CD8-positive, alpha-beta memory T cell (primary cell): ENCODE measurements at places on chromosomes 6 and 20.

DNA sequence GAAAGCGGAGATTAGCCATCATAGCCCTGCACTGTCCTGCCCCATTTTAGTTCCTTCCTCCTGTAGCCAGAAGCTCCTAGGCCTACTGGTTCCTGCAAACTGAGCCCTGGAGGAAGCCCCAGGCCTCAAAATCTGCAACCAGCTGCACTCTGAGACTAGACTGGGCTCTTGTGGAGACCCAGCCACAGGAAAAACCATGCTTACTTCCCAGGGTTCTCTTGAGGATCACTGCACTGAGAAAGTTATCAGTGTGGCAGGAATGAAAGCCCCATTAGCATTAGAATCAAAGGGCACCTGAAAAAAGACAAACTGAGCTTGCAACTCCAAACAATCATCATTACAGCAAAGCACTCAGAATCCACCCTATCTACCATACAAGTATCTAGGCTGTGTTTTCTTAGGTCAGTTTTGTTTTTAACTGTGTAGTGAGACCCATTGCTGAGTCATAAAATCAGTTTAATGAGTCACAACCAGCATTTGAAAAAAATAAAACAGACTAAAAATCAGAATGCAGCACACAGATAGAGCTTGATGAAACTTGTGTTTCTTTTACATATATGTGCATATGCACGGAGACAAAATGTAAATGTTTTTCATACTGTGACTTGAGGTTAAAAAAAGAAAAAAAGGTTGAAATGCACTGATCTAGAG is 91.0 kb downstream of the UNC5CL start:
- no peaks in the 10 kb centered on the region for H3K4me1 ChIP-seq
- H3K27me3 ChIP-seq, result no peaks in the 10 kb centered on the region
- no peak overlapping the region for H3K27ac ChIP-seq
- H3K4me3 ChIP-seq, result no peak overlapping the region
- no peak for DNase-seq

- DNase-seq, result no peak
- H3K4me3 ChIP-seq, result peak overlapping the region; percentile 80
- H3K27ac ChIP-seq, result peak overlapping the region; percentile 77
- peaks cover 18% of the 10 kb centered on the region for H3K36me3 ChIP-seq
- no peaks in the 10 kb centered on the region for H3K27me3 ChIP-seq
Observed at GRCh38 chr6:30741789-30742315, 635 bp downstream of the FLOT1 start.

GRCh38 chr6:166930354-166930891 is 25.9 kb downstream of the RNASET2 start:
- H3K4me3 ChIP-seq, result no peak overlapping the region
- DNase-seq, result no peak
- H3K27me3 ChIP-seq, result no peaks in the 10 kb centered on the region

DNA sequence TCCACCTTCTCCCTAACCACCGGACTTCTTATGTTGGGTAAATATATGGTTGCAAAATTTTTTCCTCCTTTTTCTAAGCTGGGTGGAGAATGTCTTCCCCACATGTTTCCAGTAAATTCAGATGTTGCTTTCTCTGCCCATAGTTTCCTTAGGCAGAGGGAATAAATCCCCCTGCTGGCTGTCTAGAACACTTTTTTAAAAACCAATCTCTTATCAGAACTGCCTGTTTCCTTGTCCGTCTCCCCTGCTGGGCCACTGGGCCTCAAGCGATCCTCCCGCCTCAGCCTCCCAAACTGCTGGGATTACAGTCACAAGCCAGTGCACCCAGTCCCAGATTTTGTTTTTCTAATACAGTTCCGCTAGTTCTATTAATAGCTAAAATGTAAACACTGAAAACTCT is 9.9 kb upstream of the WFDC2 start:
- no peaks in the 10 kb centered on the region for H3K36me3 ChIP-seq
- H3K4me1 ChIP-seq, result no peaks in the 10 kb centered on the region
- no peak for DNase-seq
- H3K27ac ChIP-seq, result no peak overlapping the region
- H3K4me3 ChIP-seq, result no peak overlapping the region

GRCh38 chr6:116386581-116387299 is 16.0 kb downstream of the DSE start:
- H3K4me1 ChIP-seq, result no peaks in the 10 kb centered on the region
- no peaks in the 10 kb centered on the region for H3K36me3 ChIP-seq
- DNase-seq, result no peak
- H3K4me3 ChIP-seq, result no peak overlapping the region
- no peaks in the 10 kb centered on the region for H3K27me3 ChIP-seq
- no peak overlapping the region for H3K27ac ChIP-seq

GRCh38 chr6:35242906-35243305 is 16.6 kb upstream of the ZNF76 start:
- H3K4me3 ChIP-seq, result no peak overlapping the region
- no peaks in the 10 kb centered on the region for H3K36me3 ChIP-seq

DNA sequence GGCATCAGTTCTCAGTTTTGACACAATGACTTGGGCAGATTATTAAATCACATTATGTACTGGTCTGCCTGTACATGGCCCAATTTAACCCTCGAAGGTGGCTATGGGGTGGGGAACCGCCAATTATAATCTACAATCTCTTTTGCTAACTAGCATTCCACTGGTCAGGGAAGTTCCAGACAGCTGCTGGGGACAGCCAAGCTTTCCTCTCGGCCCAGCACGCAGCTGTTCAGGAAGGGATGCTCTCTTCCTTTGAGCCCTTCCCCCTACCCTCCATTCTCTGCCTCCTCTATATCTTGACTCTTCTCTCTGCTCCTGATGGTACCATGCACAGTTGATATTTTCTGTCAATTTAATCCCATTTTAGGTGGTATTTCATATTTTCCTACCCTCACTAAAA is 233.5 kb upstream of the AGPAT4 start:
- DNase-seq, result no peak
- H3K4me1 ChIP-seq, result no peaks in the 10 kb centered on the region
- no peak overlapping the region for H3K27ac ChIP-seq
- no peaks in the 10 kb centered on the region for H3K27me3 ChIP-seq

DNA sequence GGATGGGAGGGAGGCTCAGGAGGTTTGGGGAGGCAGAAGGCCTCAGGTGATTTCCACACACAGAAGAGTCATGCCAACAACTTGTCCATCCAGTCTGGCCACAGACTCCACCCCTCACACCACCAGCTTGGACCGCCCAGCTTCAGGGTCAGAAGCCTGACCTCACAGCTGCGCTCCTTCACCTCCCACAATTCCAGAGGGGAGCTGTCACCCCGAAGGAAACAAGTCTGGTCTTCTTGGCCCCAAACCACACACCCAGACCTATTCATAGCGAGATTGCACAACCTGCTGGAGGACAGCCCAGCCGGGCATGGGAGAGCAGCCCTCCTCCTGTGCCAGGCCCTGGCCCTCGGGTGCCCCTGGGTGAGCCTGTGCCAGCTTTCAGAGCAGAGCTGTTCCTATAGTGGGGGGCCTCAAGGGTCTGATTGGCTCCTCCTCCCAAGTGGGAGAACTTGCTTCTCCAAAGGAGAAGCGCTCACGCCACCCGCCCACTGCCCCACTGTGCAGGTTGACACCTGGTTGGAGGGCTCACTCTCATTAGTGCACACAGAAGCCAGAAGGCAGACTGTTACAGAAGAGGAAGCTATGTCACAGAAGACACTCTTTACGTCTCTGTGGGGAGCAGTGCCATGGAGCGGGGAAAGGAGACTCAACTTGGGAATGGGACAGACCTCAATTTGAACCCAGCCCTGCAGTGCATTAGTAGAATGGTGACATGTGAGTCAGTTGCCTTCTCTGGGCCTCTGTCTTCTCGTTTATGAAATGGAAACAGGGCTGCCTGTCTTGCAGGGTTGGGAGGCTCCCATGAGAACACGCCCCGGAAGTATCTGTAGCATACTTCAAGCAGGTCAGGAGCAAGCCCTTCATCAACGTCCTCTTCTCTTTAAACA is 128.8 kb downstream of the FOXO3 start:
- H3K4me1 ChIP-seq, result no peaks in the 10 kb centered on the region
- no peak overlapping the region for H3K4me3 ChIP-seq
- H3K27me3 ChIP-seq, result no peaks in the 10 kb centered on the region
- H3K36me3 ChIP-seq, result peaks cover 6% of the 10 kb centered on the region
- no peak for DNase-seq
- H3K27ac ChIP-seq, result no peak overlapping the region

GRCh38 chr6:160161647-160161986 is 40.0 kb downstream of the SLC22A1 start:
- no peak for DNase-seq
- peaks cover 3% of the 10 kb centered on the region for H3K27me3 ChIP-seq
- H3K27ac ChIP-seq, result no peak overlapping the region
- no peaks in the 10 kb centered on the region for H3K4me1 ChIP-seq
- H3K4me3 ChIP-seq, result no peak overlapping the region

DNA sequence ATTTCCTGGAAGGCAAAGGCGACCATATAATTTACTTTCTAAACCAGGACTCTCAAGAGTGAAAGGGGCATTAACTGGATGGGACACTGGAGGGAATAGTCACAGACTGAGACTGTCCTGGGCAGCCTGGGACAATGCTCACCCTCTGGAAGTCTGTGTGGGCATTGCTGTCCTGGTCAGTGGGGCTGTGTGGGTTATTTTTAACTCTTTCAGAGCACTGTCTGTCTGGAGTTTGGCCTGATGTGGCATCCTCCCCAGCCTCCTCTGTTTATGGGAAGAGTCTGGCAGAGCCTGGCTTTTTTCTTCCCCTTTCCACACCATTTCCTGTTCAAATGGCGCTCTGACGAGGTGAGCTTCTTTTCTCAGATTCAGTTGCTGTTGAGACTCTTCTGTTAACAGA is 11.7 kb downstream of the DAAM2 start:
- no peak overlapping the region for H3K27ac ChIP-seq
- no peak overlapping the region for H3K4me3 ChIP-seq
- H3K27me3 ChIP-seq, result no peaks in the 10 kb centered on the region
- no peaks in the 10 kb centered on the region for H3K36me3 ChIP-seq

GRCh38 chr6:3407840-3408239 is 49.0 kb downstream of the SLC22A23 start:
- no peaks in the 10 kb centered on the region for H3K27me3 ChIP-seq
- H3K4me1 ChIP-seq, result no peaks in the 10 kb centered on the region

DNA sequence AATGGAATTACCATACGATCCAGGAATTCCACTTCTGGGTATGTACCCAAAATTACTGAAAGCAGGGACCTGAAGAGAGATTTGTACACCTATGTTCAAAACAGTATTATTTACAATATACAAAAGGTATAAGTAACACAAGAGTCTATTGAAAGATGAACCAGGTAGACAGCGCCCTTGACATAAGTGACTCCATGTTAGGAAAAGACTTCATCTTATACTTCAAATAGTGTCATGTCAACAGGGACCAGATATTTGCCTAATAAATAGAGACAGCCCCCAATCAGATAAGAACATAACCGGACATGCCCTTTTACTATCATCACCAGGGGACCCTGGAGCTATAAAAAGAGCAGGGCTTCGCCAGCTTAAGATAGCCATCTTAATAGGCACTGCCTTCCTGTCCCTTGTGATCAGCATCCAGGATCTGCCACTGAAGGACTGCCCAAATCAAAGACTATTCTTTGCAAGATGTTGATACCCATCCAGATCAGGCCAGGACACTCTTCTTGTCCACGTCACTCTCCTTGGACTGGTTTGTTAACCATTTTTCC is 309.0 kb upstream of the SULF2 start:
- H3K36me3 ChIP-seq, result no peaks in the 10 kb centered on the region
- no peaks in the 10 kb centered on the region for H3K4me1 ChIP-seq
- H3K27ac ChIP-seq, result no peak overlapping the region
- no peaks in the 10 kb centered on the region for H3K27me3 ChIP-seq
- no peak overlapping the region for H3K4me3 ChIP-seq

GRCh38 chr6:20404641-20405032 is 3.0 kb downstream of the E2F3 start:
- peaks cover 3% of the 10 kb centered on the region for H3K36me3 ChIP-seq
- peak; percentile 76 for DNase-seq
- H3K27me3 ChIP-seq, result no peaks in the 10 kb centered on the region
- peak overlapping the region; percentile 77 for H3K4me3 ChIP-seq

DNA sequence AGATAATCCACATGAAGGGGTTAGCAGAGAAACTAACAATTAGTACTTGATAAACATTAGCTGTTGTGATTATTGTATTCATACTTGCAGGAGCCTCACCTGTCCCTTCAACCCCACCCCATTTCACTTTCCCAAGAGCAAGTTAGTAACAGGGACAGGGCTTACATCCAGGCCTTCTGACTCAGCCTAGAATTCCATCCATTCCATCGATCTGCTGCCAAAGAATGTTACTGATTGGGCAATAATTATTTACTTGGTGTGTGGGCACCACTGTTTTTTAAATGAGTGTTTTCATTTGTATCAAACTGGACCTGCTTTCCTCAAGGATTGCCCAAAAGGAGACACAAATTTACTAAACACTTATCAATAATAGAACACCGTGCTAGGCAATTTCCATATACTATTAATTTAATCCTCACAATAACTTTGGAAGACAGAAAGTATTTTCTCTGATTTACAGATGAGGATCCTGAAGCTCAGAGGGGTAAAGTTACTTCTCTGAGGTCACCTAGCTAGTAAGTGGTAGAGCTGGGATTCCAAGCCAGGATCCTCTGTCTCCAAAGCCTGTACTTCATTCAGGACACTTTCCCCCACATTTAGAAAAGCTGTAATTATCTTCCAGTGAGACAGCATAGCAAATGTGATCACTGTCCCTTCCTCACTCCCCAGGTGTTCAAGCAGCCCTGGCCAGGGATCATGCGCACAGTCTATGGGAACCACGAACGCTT is 32.8 kb downstream of the GSS start:
- DNase-seq, result no peak
- no peaks in the 10 kb centered on the region for H3K27me3 ChIP-seq

DNA sequence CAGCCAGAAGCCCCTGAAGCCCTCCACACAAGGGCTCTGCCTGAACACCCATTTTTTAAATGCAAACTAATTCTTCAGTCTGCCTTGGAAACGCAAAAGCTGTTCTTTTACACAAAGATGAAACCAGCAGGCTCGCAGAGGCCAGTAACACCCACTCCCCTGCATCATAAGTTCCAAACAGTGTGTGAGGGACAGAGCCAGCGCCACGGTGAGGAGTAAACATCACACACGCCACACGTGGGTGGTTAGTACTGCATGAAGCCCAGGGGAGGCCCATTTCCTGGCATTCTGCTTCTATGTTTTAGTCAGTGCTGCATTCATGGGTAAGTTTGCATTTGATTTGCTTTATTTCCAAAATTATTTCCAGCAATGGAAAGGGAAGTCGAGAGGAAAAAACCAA is 217.7 kb upstream of the RIN2 start:
- no peak overlapping the region for H3K27ac ChIP-seq
- no peaks in the 10 kb centered on the region for H3K4me1 ChIP-seq
- H3K4me3 ChIP-seq, result no peak overlapping the region
- no peaks in the 10 kb centered on the region for H3K27me3 ChIP-seq

GRCh38 chr6:4287811-4288244 is 152.5 kb upstream of the ECI2 start:
- H3K4me3 ChIP-seq, result no peak overlapping the region
- H3K36me3 ChIP-seq, result no peaks in the 10 kb centered on the region
- H3K27ac ChIP-seq, result no peak overlapping the region
- H3K27me3 ChIP-seq, result no peaks in the 10 kb centered on the region

- H3K4me3 ChIP-seq, result no peak overlapping the region
- no peaks in the 10 kb centered on the region for H3K27me3 ChIP-seq
- no peak for DNase-seq
- H3K36me3 ChIP-seq, result no peaks in the 10 kb centered on the region
Observed at GRCh38 chr20:48165401-48165685, 380.1 kb upstream of the SULF2 start.

- no peak overlapping the region for H3K27ac ChIP-seq
- H3K4me1 ChIP-seq, result no peaks in the 10 kb centered on the region
- no peaks in the 10 kb centered on the region for H3K36me3 ChIP-seq
- DNase-seq, result no peak
Observed at GRCh38 chr20:12957968-12958367, 50.8 kb upstream of the SPTLC3 start.
